ENCODE measurements at places on chromosomes 2 and 18.

DNA sequence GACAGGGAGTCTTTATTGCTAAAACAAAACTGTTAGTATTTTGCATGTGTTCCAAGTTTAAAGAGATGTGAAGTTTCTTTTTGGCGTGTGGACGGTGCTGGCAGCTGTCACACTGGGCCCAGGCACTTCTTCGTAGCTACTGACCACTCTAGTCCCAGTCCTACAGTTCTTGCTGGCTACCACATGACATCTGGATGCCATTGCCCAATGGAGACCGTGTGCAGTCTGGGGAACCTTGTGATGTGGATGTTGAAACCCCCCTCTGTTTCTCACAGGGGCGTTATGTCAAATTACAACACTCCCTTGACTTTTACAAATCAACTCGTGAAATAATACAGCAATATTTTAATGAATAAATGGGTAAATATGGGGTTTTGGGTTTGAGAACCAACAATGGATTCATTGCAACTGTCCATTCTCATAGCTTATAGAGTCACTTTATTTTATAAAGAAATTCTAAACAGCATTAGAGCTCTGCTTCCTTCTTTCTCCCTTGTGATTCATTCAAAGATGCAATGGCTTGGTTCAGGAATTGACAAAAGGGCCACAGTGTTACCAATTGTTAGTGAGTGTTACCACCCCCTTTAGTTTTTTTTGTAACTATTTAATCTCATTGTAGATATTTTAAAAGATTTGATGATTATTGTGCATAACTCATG, 1.2 kb downstream of the GPD2 start:
- no peak for DNase-seq

DNA sequence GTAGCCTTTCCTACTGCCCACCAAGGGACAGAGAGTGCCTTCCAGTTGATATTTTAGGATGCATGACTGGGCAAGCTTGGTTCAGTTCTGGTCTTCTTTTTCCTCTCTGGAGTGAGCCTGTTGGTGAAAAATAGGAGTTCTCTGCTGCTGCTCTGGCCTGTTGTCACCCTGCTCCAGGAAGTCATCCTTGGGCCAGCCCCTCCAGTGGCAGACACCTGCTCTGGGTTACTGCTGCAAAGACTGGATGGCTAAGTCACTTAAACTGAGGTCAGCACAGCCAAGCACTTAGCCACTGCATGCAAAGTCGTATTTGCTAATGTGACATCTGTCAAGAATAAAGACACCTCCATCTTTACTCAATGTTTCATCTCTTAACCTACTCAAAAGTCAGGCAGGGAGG, 219.6 kb upstream of the ID2 start:
- no peak for DNase-seq

GRCh38 chr18:9619545-9619944, 5.2 kb upstream of the PPP4R1 start:
- DNase-seq = no peak

GRCh38 chr2:237752761-237753165, 45.8 kb upstream of the RBM44 start:
- peak; percentile 17 for DNase-seq

- no peak for DNase-seq
These were observed 817.9 kb downstream of the SOCS6 start for GRCh38 chr18:71106701-71107100.

- DNase-seq = no peak
These were observed 53.3 kb upstream of the TTN start for GRCh38 chr2:178860551-178860950.

DNA sequence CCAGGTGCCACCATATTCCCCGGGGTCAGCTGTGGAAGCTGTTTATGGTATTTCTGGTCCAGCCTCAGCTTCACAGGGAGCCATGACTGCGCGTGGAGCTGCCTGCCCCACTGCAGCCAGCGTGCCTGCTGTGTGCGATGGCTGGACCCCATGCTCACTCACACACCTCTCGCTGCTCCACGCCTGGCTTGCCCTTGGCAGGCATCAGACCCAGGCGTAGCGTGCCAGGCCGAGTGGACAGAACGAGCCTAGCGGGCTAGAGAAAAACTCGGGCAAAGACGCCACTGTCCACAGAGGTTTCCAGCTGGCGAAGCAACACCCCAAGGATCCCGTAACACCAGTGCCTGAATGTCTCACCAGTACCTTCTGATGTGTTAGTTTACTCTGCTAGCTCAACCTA, 42.9 kb upstream of the PEX13 start:
- no peak for DNase-seq

GRCh38 chr2:25215948-25216679, 47.7 kb upstream of the POMC start:
- DNase-seq = peak; percentile 77

DNA sequence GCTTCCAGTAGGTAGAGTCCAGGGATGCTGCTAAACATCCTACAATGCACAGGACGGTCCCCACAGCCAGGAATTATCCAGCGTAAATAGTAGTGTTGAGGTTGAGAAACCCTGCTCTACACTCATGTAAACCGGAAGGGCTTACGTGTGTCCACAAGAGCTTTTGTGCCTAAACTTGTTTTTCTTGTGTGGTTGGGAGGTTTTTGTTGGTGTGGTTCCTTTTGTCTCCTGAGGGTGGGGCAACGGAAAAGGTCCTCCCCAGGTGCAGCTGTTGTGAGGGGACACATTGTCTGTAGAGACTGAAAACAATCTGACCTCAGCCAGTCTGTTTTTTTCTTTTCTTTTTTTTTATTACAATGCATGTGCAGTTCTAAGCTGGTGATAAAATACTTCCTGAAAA, 72.7 kb upstream of the MGAT5 start:
- DNase-seq = no peak

DNA sequence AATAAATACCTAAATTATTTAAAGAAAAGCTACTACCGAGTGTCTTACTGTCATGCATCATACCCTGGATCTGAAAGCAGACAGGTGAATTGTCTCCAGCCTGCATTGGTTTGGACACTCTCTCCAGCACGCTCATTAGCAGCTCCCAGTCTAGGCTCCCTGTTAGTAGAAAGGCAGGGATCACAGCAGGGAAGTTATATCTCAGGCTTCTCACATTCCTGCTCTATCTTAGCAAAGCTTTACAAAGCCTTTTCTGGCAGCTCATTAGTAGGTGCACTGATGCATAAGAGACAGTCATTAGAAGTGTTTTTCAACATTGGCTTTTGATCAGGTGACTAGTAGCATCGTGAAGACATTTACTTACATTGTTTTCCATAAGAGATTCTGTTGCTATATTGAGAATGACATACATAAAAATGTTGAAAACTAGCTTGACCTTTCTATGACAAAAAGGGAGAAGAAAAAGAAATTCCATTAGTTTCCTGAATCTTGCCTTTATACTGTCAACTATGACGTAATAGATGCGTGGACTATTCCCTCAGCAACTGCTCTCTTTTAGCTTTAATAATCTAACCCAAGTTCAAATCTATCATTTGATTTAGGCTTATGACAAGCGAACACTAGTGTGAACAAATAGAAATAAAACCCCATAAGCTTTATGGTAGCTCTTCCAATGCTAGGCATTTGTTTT, 408.7 kb upstream of the KCNH7 start:
- no peak for DNase-seq

DNA sequence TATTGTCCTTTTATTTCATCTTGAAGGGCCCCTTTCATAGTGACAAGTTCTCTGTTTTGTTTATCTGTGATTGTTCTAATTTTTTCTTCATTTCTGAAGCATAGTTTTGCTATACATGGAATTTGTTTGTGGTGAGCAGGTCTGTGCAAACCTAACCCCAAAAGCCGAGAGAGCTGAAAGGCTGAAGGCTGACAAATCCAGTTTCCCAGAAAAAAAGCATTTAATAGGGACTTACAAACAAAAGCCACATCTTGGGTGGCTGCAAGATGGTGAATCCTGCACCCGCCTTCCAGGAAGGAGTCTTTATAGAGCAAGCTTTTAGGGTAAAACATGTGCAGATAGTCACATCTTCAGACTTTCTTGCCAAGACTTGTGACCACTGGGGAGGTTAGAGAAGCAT, 473.4 kb upstream of the TRIB2 start:
- DNase-seq = no peak

- no peak for DNase-seq
These were observed 69.5 kb downstream of the ANTXR1 start for GRCh38 chr2:69082430-69082997.

DNA sequence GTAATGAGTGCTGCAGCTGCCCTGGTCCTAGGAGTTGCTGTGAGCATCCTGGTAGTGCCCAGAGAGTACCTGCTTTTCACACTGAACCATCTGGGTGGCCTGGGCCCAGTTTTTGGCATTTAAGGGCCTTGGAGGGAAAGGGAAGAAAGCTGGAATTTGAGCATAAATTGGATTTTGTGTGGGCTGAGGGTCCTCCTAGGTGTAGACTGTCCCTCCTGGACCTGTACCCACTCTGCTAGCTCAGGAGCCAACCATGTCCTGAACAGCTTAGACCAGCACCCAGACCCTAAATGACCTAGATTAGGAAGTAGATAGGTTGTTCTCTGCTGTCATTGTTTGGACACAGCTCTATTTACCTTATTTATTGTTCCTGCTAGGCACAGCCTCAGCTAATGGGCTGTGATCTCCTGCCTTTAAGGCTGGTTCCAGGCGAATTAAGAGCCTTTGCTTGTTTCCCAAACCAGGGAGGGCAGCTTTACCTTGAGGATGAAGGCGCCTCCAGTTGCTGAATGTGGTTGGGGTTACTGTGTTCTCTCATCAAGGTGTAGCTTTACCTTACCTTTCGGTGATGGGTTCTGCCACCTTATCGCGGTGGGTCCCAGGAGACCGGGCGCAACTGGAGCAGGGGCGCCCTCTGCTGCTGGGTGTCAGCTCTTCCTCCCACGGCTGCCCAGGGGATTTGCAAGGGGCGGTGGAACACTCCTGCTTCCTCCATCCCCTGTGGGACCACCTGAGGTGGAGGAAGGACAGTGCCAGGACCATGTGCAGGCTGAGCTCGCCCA, 34.4 kb downstream of the ITGA6 start:
- DNase-seq = peak; percentile 72

- no peak for DNase-seq
These were observed 17.0 kb downstream of the TMEM177 start for GRCh38 chr2:119696005-119696404.

DNA sequence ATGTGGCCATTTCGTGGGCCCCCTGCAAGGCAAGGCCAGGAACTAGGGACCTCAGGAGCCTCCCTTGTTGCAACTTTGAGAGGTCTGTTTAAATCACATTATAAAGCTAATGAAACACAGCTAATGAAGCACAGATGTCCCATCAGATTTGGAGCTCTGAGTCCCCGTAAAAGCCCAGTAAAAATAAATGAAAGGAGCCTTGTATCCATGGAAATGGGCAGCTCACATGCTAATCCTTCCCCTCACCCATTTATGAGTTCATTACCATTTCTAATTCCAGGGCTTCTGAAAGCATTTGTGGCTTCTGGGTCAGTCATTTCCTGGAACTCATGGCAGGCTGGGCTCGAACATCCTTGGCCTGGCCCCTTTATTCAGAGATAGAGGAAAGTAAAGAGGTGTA, 274.8 kb downstream of the SS18 start:
- no peak for DNase-seq

DNA sequence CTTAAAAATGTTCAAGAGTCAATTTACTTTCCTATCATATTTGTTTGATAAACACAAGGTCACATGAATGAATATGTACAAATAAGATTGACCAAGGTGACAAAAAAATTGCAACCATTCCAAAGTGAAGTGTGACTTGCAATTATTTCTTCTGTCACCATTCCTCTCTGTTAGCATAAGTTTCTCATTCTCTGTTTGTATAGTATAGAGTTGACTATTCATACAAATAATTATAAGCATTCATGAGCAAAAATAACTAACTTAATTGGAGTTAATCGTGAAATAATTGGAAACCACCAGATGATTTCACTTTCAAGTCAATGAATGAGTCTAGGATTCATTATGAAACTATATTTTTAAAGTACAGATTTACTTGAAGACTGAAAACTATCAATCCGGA, 42.1 kb downstream of the PGAP1 start:
- no peak for DNase-seq

DNA sequence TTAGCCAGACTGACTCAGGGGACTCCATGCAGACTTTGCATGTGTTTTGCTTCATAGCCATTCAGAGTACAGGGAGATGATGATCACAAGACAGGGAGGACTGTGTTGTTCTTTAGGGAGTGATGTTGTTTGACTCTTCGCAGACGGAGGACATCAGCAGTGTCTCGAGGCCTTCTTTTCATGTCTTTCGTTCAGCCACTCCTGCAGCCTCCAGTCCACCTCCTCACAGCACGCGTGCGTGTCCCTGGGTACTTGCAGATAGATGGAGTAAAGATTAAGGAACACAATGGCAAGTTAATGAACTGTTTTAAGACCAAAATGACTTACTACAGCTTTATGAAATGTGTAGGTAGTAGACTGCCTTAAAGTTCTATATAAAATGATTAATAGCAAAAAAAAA, 114.7 kb downstream of the MAP4K4 start:
- no peak for DNase-seq

DNA sequence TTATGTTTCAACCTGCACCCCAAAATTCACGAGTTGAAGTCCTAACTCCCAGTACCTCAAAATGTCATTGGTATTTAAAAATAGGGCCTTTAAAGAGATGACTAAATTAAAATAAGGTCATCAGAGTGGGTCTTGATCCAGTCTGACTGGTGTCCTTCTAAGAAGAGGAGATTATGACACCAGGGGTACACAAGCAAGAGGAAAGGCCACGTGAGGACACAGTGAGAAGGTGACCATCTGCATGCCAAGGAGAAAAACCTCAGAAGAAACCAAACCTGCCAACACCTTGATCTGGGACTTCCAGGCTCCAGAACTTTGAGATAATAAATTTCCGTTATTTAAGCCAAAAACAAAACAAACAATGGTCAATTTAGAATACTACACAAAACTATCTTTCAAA, 22.6 kb downstream of the ROCK2 start:
- no peak for DNase-seq

DNA sequence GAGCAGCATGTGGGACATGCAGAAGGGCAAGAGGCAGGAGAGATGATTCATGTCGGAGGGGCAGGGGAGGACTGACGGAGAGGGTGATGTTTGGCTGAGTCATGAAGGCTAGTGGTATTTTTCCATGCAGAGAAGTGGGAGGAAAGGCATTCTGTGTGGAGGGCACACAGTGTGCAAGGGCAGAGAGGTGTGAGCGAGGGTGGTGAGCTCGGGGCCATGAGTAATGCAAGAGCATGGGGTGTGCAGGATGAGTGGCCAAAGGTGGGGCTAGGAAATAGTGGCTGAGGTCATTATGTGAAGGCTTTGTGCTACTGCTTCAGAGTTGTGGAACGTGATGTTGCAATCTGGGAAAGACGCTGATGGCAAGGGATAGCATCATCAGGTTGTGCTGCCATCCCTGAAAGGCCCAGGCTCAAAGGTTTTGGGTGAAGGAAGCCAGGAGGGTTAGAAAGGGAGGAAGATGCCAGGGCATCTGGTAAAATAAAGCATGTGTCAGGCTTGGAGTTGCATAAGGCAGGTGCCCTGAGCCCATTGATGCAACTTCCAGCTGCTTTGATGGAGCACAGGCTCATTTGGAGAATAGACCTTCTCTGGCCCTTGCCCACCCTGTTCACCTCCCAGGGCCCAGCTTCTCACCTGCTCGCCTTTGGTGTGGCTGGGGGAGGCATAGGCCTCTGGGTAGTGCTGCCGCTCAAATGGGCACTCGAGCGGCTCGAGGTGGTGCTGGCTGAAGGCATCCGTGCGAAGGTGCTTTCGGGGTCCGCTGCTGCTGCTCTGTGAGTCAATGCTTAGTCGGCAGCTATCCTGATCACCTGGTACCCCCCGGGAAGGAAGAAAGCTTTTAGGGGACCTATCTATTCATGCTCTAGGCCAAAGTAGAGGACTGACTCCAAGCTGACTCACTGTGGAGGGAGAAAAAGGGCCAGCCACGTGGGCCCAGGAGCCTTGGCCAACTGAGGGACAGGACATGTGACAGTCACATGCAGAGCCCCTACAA, 37.5 kb downstream of the PAX8 start:
- peak; percentile 67 for DNase-seq

- DNase-seq = no peak
These were observed 74.3 kb downstream of the HRH4 start for GRCh38 chr18:24534737-24535136.
